Activated CD4-positive, alpha-beta T cell treated with anti-CD3 and anti-CD28 coated beads, Interleukin-2, amount 10 ng/mL, durations not matched to agents 7 days and 5 days (primary cell): ENCODE measurements at places on chromosomes 12 and 14. TPM values are rescaled to one million over a fixed set of nuclear protein-coding genes. Genes with fewer than 3 reads are reported as not detected.

LRRIQ1 gene
- not detected for total RNA-seq

NID2 gene
- total RNA-seq, result 0.33 TPM

AGAP2 gene
- 73.3 TPM for total RNA-seq

LRCOL1 gene
- not detected for total RNA-seq

SNRNP35 gene
- 24.8 TPM for total RNA-seq

CLEC1B gene
- not detected for total RNA-seq

TAS2R19 gene
- 3.0 TPM for total RNA-seq

OR4K2 gene
- total RNA-seq, result not detected

NTF3 gene
- not detected for total RNA-seq

TSPAN8 gene
- not detected for total RNA-seq

TCL1B gene
- total RNA-seq, result not detected

SPIC gene
- total RNA-seq, result not detected

TNFAIP2 gene
- not detected for total RNA-seq

ITPK1 gene
- 71.0 TPM for total RNA-seq

NRIP2 gene
- not detected for total RNA-seq

SLC10A1 gene
- not detected for total RNA-seq

ACVRL1 gene
- not detected for total RNA-seq

RND1 gene
- 1.2 TPM for total RNA-seq

RIPK3 gene
- 37.5 TPM for total RNA-seq

LRTM2 gene
- total RNA-seq, result not detected

OTOGL gene
- total RNA-seq, result not detected

EPYC gene
- total RNA-seq, result not detected

LRRC10 gene
- total RNA-seq, result not detected

NDUFB1 gene
- total RNA-seq, result 143 TPM

SOX5 gene
- total RNA-seq, result not detected
